Ascending aorta (tissue), 2 donors: ENCODE measurements at places on chromosomes 1 and 21.

DNA sequence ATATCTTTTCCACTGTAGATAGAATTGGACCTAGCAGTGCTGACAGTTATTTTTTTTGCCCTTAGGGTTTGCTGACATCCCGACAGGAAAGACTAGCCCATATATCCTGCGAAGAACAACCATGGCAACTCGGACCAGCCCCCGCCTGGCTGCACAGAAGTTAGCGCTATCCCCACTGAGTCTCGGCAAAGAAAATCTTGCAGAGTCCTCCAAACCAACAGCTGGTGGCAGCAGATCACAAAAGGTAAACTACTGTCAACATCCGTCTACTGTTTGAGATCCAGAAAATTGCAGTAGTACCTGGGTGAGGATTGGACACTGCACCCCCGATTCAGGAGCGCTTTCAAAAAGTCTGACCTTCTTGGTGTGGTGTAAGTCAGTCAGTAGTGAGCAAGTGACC lies 55.8 kb downstream of the CENPF start:
- no peak for DNase-seq
- no peak overlapping the region for H3K27ac ChIP-seq
- no peaks in the 10 kb centered on the region for H3K4me1 ChIP-seq
- no peaks in the 10 kb centered on the region for H3K27me3 ChIP-seq

GRCh38 chr1:183215076-183215720 lies 29.1 kb downstream of the LAMC2 start:
- no peak overlapping the region for H3K4me3 ChIP-seq
- H3K4me1 ChIP-seq = peaks cover 6% of the 10 kb centered on the region
- H3K36me3 ChIP-seq = no peaks in the 10 kb centered on the region
- H3K27me3 ChIP-seq = no peaks in the 10 kb centered on the region
- no peak overlapping the region for H3K27ac ChIP-seq
- peak; percentile 50 for DNase-seq

- no peaks in the 10 kb centered on the region for H3K4me1 ChIP-seq
- H3K27ac ChIP-seq = no peak overlapping the region
- peak; percentile 48 for DNase-seq
- no peaks in the 10 kb centered on the region for H3K27me3 ChIP-seq
- H3K36me3 ChIP-seq = no peaks in the 10 kb centered on the region
- H3K4me3 ChIP-seq = no peak overlapping the region
Measured at GRCh38 chr1:226125097-226125630, 61.4 kb downstream of the ACBD3 start.

DNA sequence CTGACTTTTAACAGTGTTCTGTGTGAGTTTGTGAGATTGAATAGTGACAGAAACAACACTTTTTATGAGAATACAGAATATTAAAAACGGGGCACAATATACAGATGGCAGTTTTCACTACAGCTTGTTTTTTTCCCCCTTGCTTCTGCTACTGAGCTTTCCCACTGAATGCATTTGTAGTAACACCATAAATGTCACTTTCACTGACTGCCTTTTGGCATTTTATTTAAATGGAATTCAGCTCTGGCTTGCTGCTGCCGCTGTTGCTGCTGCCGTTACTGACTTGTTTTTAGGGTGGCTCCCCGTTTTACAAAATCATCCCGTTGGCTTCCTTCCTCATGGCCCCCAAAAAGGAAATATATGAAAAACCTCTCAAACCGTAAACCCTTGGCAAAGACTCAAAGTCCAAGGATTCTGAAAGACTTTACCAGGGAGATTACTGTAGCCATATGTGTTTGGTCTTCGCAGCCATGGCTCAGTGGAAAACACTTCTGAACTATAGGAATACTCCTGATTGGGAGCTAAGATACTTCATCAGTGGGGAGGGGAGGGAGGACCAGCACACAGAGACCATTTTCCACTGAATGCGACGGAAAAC lies 151.0 kb downstream of the NUF2 start:
- H3K4me3 ChIP-seq = no peak overlapping the region
- no peaks in the 10 kb centered on the region for H3K4me1 ChIP-seq
- no peak for DNase-seq
- H3K27me3 ChIP-seq = no peaks in the 10 kb centered on the region

DNA sequence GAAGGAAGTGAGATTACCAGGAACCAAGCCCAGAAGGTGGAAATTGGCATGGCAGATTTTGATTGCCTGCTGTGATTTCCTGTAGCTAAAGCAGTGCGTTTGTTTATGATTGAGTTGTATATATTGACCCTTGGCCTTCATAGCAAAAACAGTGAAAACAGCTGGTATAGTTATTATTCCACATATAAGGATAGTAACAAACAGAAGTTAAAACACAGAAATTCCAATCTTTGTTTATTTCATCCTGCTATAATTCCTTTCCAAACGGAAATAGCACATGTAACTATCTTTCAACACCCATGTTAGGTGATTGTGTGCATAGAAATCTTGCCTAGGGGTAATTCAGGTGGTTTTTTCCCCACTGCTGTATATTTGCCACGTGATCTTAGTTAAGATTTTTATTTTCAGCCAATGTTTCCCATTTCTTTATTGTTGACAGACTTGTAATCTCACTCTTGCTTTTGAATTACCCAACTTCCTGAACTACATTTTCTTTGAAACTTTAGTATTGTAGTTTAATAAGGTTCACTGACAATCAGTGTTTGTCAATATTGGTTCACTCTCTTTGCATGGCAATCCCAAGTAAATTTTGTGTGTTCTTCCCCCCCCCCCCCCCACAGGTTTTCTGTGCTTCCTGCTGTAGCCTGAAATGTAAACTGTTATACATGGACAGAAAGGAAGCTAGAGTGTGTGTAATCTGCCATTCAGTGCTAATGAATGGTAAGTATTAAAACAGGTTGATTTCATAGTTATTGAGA lies 102.7 kb downstream of the CC2D1B start:
- H3K36me3 ChIP-seq = no peaks in the 10 kb centered on the region
- no peak overlapping the region for H3K4me3 ChIP-seq
- DNase-seq = no peak

DNA sequence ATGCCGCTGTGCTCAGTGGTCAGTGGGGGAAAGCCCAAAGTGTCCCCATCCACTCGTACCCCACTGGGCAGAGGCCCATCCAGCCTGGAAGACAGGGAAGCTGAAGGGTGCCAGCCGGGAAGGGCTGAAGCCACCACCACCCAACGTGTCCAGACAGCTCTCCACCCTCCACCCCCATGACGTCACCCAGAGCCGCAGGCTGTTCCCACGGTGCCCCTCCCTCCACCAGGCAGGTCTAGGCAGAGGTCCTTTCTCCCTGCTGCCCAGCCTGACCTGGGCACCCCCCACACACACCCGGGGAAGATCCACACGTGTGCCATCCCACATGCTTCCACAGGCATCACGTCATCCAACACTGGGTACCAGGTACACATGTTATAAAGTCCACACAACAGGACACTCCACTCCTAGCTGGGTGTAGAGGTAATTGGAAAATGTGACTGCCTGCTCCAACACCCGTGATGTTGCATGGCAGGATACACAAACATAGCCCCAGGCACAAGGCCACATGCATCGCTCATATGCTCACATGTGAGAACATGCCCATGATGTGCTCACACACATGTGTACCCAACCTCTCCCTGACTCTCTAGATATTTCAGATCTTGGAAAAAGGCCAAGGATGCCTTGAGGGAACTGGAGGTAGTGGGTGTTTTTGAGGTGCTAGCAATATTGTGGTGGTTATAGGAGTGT lies 5.1 kb upstream of the ARHGAP30 start:
- H3K27ac ChIP-seq = no peak overlapping the region
- DNase-seq = no peak
- H3K4me3 ChIP-seq = no peak overlapping the region
- no peaks in the 10 kb centered on the region for H3K36me3 ChIP-seq
- H3K4me1 ChIP-seq = no peaks in the 10 kb centered on the region

DNA sequence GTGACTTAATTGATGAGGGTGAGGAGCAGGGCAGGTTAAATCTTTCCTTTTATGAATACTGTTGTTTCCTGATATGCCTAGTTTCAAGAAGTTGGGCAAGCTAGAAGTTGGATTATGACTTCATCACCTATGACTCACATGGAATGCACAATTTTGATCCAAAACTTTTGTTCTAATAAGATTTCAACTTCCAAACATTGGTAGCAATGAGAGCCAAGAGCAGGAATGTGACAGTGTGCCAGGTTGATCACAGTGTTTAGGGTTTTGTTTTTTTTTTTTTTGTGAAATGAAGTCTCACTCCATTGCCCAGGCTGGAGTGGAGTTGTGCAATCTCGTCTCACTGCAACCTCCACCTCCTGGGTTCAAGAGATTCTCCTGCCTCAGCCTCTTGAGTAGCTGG lies 349.4 kb downstream of the DUSP10 start:
- H3K4me3 ChIP-seq = no peak overlapping the region
- H3K27me3 ChIP-seq = no peaks in the 10 kb centered on the region
- no peaks in the 10 kb centered on the region for H3K36me3 ChIP-seq
- H3K27ac ChIP-seq = peak overlapping the region; percentile 67
- DNase-seq = peak; percentile 84
- H3K4me1 ChIP-seq = no peaks in the 10 kb centered on the region

GRCh38 chr1:211037095-211037494 lies 96.9 kb downstream of the KCNH1 start:
- no peak overlapping the region for H3K27ac ChIP-seq
- H3K27me3 ChIP-seq = no peaks in the 10 kb centered on the region
- H3K4me1 ChIP-seq = no peaks in the 10 kb centered on the region
- DNase-seq = no peak
- no peak overlapping the region for H3K4me3 ChIP-seq
- no peaks in the 10 kb centered on the region for H3K36me3 ChIP-seq

DNA sequence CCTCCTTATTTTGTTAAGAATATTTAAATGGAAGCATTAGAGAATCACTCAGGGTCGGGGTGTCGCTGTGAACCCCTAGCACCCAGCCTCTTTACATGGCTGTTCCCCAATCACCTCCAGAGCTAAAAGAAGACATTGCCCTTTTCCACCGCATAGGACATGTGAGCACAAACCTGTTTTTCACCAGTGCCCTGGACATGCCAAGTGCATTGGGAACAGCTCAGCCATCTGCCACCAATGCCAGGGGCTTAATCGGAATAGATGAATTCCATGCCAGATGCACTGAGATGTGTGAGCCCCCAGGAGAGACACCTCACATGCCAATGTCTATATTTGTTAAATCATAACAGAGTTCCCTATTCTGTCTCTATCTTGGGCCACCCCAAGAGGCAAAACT lies 33.3 kb downstream of the EIF2D start:
- no peaks in the 10 kb centered on the region for H3K27me3 ChIP-seq
- H3K36me3 ChIP-seq = no peaks in the 10 kb centered on the region
- H3K27ac ChIP-seq = peak overlapping the region; percentile 71
- no peaks in the 10 kb centered on the region for H3K4me1 ChIP-seq

- H3K4me3 ChIP-seq = peak overlapping the region; percentile 77
- no peaks in the 10 kb centered on the region for H3K27me3 ChIP-seq
- no peaks in the 10 kb centered on the region for H3K36me3 ChIP-seq
- H3K27ac ChIP-seq = peak overlapping the region; percentile 96
- DNase-seq = no peak
Measured at GRCh38 chr1:193060406-193060805, 994 bp downstream of the RO60 start.

GRCh38 chr21:25827513-25827912 lies 92.7 kb downstream of the GABPA start:
- H3K27me3 ChIP-seq = no peaks in the 10 kb centered on the region
- DNase-seq = no peak
- H3K4me3 ChIP-seq = no peak overlapping the region
- H3K36me3 ChIP-seq = no peaks in the 10 kb centered on the region

DNA sequence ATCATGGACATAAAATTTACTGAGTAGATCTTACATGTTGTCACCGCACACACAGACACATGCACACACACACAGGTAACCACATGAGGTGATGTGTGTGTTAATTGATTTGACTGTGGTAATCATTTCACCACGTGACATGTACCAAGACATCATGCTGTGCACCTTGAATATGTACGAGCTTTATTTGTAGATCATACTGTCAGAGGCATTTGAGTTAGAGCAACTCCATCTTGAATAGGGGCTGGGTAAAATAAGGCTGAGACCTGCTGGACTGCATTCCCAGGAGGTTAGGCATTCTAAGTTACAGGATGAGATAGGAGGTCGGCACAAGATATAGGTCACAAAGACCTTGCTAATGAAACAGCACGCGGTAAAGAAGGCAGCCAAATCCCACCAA lies 31.7 kb upstream of the TRIM17 start:
- H3K4me1 ChIP-seq = peaks cover 3% of the 10 kb centered on the region
- DNase-seq = no peak
- no peak overlapping the region for H3K4me3 ChIP-seq
- H3K27ac ChIP-seq = no peak overlapping the region

- H3K4me1 ChIP-seq = peaks cover 3% of the 10 kb centered on the region
- no peak for DNase-seq
- H3K36me3 ChIP-seq = no peaks in the 10 kb centered on the region
- H3K4me3 ChIP-seq = peak within 1 kb of the TSS; percentile 60
- no peak within 1 kb of the TSS for H3K27ac ChIP-seq
- H3K27me3 ChIP-seq = no peaks in the 10 kb centered on the region
Measured at GRCh38 chr1:31239653-31240241, at the start of gene NKAIN1. TSS of gene NKAIN1 (minus strand) at chr1:31239887. CDS start at chr1:31239547, 340 bp downstream.

DNA sequence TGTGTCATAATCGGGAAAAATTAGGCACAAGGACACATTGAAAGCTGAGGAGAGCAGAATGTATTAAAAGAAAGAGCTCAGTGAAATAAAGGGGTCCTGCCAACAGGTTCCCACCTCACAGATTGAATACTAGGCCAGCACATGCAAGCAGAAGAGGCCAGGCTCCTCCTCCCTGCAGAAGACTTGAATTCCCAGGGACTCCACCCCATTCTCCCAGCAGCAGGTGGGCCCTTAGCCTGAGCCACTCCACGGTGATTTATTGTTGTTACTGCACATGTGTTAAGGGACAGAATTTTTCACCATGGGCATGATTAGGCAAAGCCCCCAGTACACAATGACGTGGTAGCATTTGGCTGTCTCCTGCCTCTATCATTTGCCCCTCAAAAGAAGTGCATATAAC lies 1844.7 kb downstream of the NCAM2 start:
- no peak overlapping the region for H3K27ac ChIP-seq
- H3K36me3 ChIP-seq = no peaks in the 10 kb centered on the region
- H3K4me3 ChIP-seq = no peak overlapping the region
- no peaks in the 10 kb centered on the region for H3K27me3 ChIP-seq
- H3K4me1 ChIP-seq = no peaks in the 10 kb centered on the region

- DNase-seq = no peak
- no peaks in the 10 kb centered on the region for H3K36me3 ChIP-seq
- no peaks in the 10 kb centered on the region for H3K27me3 ChIP-seq
- H3K4me3 ChIP-seq = no peak overlapping the region
- H3K27ac ChIP-seq = no peak overlapping the region
Measured at GRCh38 chr1:221979444-221980032, 237.6 kb upstream of the DUSP10 start.

- H3K4me3 ChIP-seq = no peak overlapping the region
- no peaks in the 10 kb centered on the region for H3K4me1 ChIP-seq
- H3K36me3 ChIP-seq = peaks cover 7% of the 10 kb centered on the region
- no peaks in the 10 kb centered on the region for H3K27me3 ChIP-seq
Measured at GRCh38 chr1:151134991-151135390, 11.4 kb downstream of the SEMA6C start.

DNA sequence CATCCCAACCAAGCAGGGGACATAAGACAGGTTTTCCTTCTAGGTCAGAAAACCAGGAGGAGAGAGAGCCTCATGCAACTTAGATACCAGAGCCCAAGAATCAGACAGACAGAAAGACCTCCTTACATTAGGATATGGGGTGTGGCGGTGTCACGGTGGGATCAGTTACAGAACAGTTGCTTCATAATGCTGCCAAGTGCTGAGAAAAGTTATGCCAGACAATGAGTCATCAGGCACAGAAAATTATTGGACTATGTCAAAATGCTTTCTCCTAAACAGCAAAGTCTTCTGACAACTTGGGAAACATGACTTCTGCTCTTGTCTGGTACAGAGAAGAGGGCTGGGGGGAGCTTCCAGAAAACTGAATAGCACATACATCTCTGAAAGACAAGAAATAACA lies 1120.2 kb upstream of the TMPRSS15 start:
- no peak overlapping the region for H3K4me3 ChIP-seq
- no peaks in the 10 kb centered on the region for H3K36me3 ChIP-seq
- H3K4me1 ChIP-seq = no peaks in the 10 kb centered on the region
- no peak overlapping the region for H3K27ac ChIP-seq
